Right renal pelvis (tissue), 4 donors: ENCODE measurements at places on chromosomes 6 and 20. TPM values are rescaled to one million over a fixed set of nuclear protein-coding genes. Genes with fewer than 3 reads are reported as not detected.

The GDAP1L1 gene
- 0.22 TPM for polyA plus RNA-seq

The ISM1 gene
- 5.3 TPM for polyA plus RNA-seq

The POU5F1 gene
- 7.3 TPM for polyA plus RNA-seq

DNA sequence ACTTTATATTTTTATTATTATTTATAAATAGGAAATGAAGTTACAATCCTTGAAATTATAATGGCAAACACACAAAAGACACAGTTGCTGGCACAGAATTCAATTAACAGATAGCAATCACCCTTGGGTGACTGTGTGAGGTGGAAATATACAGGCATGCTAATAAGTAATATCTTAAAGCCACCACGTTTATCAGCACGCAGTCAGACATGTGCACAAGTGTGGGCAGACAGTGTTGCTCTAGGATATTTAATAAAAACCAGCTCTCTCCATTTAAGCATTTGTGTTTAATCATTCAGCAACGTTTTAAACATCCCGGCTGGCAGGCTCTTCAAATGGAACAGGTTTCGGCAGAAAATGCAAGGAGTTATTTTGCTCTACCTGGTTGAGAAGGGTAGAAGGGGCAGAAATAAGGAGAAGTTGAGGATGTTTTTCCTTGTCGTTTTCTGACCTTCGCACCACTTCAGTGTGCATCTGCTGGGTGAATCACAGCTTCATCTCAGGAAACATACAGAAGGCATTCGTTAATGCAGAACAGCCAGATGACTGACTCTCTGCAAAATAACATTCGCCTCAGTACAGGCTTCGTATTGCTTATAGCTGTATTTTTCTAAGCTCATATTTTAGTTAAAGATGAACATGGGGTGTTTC lies 585.1 kb downstream of the QKI start:
- DNase-seq = no peak

The DEFB126 gene
- polyA plus RNA-seq = not detected

The ULBP1 gene
- polyA plus RNA-seq = 2.1 TPM

DNA sequence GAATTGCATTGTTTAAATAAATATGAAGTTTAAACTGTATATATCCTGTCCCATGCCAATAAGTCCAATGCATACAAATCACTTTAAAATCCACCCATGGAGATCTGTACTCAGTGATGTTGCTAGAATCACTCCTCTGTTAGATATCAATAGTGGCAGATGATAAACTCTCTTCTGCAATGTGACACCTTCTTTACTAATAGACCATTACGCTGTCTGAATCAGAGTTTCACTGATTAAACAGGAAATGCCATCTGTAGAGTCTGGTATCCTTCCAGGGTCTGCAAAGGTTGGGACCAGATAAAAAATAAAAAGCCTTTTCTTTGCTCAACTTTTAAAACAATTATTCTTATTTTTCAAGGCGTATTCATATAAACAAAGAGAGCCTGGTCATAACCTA lies 134.5 kb downstream of the EDN3 start:
- DNase-seq = no peak

DNA sequence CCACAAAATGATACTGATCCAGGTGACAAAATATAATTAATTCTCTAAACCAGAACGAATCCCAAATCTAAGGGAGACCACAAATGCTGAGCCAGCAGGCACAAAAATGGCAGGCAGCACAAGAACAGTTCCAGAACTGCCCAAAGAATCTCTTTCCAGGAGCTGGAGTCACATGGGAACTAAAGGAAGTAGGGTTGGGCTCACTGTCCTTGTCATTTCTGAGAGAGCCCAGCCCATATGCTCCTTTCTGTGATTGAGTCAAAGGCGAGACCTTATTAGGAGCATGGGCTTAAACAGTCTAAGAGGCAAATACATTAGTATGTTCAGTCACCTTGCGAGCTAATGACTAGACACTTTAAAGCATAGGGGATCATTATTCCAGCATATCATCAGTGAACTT lies 327.6 kb upstream of the ARID1B start:
- no peak for DNase-seq

DNA sequence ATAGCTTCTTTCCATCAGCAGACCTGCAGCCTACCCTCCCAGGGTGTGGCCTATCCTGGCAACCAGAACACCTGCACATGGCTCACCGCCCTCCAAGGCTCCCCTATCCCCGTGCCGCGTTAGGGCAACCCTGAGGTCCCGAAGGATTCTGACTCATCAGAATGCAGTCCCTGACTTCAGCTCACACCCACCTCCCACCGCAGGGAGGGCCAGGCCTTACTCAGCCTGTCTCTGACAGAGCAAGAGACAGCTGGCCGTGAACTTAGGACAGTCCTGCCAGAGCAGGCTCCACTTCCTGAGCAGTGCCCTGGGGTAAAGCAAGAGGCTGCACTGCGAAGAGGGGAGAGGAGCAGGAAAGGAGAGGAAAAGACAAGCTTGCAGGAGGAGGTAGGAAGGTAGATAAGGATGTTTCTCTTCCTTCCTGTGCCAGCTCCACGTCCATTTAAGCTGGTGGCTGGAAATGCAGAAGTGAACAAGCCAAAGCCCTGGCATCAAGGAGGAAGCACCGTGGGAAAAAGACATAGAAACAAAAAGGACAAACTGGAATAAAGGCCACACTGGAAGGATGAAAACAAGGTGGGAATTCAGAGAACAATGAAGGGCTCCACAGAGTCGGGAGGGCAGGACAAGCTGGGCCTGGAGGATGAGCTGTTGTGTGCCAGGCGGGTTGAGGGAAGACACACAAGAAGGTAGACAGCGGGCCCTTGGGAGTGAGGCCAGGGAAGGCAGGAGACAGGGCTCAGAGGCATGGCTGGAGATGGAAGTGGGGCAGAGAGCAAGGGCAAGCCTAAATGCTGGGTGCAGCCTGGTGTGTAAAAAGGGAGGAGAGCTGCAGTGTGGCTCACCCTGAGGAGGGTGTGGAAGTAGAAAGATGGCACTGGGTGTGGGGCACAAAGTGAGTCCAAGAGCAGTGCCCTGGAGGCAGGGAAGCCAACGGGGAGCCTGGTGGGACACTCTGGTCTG lies 102.7 kb downstream of the SLC23A2 start:
- DNase-seq = no peak

DNA sequence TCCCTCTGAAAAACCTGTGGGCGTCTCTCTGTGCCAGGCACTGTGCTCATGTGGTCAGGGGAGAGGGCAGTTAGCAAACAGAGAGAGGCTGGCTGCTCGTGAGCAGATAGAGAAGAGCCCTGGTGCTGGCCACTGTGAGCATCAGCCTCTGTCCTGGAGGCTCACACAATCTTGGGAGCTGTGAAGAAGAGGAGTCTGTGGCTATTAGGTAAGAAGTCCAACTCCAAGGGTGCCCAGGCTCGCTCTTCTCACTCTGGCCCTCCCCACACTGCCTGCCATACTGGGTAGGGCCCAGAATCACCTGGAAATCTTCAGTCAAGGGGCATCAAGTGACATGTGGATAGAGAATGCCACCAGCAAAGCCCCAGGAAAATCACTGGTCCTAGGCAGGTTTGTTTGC lies 14.1 kb downstream of the SCML4 start:
- no peak for DNase-seq

DNA sequence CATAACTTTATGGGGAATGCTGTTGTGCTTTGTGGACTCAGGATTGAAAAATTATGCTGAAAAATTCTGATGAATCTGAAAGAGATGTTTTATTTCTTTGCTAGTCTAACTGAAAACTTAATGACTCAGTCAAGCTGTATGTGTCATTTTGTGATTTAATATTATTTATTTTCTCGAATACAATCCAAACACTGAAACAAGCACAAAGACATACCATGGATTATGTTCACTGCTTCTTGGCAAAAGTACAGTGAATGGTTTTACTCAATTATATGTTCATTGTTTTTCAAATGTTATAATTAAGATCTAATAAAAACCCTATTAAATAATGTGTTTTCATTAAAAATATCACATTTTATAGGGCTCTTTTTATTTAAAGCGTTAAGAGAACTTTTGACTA lies 330.6 kb upstream of the EPHA7 start:
- DNase-seq = no peak

GRCh38 chr20:58458342-58459057 lies 56.7 kb downstream of the APCDD1L start:
- DNase-seq = no peak

GRCh38 chr20:6501061-6501460 lies 266.4 kb upstream of the BMP2 start:
- DNase-seq = no peak

The HLA-DRB1 gene
- polyA plus RNA-seq = 44.6 TPM

The SLC22A2 gene
- polyA plus RNA-seq = 9.6 TPM

- DNase-seq = no peak
Observed at GRCh38 chr6:128033156-128033555, 132.3 kb upstream of the THEMIS start.

GRCh38 chr6:56683882-56684281 lies 41.2 kb upstream of the DST start:
- DNase-seq = no peak

The PRKN gene
- 12.1 TPM for polyA plus RNA-seq

- DNase-seq = no peak
Observed at GRCh38 chr6:169427856-169428255, 174.2 kb upstream of the THBS2 start.

DNA sequence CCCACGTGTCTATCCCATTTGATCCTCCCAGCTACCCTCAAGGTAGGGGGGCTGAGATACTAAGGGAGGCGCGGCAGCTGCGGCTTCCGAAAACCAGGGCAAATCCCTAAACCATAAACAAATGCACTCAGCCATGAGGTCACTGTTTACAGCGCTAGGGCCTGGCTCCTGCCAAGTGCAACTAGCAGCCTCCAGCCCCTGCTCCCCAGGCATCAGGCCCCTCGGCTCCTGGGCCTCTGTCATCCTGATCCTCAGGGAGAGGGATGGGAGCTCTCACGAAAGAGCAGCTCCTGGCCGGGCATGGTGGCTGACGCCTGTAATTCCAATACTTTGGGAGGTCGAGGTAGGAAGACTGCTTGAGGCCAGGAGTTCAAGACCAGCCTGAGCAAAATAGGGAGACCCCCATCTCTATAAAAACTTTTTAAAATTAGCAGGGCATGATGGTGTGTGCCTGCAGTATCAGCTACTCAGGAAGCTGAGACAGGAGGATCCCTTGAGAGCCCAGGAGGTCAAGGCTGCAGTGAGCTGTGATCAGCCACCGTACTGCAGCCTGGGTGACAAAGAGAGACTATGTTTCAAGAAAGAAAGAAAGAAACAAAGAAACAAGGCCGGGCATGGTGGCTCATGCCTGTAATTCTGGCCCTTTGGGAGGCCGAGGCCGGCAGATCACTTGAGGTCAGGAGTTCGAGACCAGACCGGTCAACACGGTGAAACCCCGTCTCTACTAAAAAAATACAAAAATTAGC lies 42.5 kb upstream of the TLDC2 start:
- DNase-seq = no peak

DNA sequence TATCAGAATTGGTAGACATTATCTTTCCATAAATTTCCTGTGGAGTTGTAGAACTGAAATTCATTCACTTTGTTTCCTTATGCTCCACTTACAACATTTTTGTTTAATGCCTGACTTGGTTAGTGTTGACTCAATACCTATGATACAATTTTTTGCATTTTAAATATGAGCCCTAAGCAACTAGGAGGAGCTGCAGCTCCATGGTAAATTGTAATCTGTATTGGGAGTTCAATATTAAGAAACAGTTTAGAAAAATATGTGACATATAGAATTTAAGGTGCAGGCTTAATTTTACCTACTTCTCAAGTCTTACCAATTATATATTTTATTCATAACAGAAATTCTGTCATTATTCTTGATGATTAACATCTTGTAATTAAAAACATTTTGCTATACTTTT lies 868.3 kb downstream of the EYS start:
- no peak for DNase-seq

- no peak for DNase-seq
Observed at GRCh38 chr6:144131248-144131709, 19.0 kb upstream of the STX11 start.

DNA sequence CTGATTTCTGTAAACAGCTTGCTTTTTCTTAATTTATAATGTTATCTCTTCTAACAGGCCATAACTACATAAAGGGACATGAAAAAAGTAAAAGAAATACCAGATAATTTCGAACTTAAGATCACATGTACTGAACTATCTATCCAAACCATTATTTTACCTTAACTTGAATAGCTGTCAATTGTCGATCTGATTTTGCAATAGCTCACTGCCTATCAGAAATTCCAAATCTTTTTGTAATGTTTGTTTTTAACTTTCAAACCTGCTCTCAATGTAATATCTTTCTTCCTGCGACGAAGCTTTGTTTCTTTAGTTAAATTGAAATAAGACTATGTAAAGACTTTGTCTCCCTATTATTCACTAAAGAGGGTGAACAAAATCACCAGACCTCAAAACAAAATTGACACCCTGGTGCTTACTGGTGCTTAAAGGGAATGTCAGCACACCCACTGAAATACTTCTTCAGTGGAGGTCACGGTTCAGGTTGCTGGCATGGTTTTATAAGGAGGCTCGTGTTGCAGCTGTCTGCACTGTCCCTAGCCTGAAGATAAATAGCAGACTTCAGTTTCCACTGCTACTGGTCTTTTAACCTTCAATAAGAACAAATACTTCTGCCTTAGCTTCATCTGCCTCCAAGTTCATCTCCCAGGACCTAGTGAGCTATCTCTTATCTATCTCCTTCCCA lies 117.5 kb upstream of the QKI start:
- DNase-seq = peak; percentile 38

GRCh38 chr6:143810745-143811144 lies 32.4 kb upstream of the LTV1 start:
- no peak for DNase-seq

- DNase-seq = no peak
Observed at GRCh38 chr6:54847799-54848597, 1.4 kb downstream of the FAM83B start.

The RUNX2 gene
- 2.5 TPM for polyA plus RNA-seq

GRCh38 chr6:53295176-53295575 lies 53.6 kb downstream of the ELOVL5 start:
- DNase-seq = no peak

The PAK5 gene
- polyA plus RNA-seq = 0.60 TPM

- DNase-seq = no peak
Observed at GRCh38 chr6:156313037-156313436, 464.1 kb upstream of the ARID1B start.

The PKIB gene
- 1.4 TPM for polyA plus RNA-seq

- DNase-seq = no peak
Observed at GRCh38 chr6:24207413-24207812, 81.4 kb downstream of the NRSN1 start.

DNA sequence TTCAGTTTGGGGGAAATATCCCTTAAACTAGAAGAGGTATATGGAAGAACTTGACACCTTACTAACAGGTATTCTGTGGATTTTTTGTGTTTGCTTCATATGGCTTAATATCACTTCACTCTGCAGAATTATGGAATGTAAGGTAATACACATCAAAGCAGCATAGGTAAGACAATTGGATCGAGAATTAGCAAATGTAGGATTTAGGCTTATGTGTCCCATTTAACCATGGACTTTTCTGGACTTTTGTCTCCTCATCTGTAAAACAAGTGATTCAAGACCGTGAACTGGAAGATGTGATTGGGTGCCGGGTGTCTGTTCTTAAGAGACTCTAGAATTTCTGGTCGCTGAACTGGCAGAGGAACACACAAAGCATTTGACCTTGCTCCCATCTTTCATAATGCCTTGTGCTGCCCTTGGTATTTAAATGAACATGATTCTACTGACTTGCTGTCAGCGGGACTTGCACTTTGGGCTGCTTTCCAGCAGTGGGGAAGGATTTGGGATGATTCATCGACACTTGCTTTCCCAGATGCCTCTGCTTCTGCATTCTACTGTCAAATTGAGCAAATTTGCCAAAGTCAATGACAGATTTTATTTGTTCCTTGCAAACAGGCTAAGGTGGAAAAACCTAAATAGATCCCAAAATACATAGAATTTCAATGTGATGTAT lies 199.8 kb downstream of the PLCB1 start:
- DNase-seq = no peak
